ENCODE measurements at places on chromosomes 11 and 22.

- peak; percentile 6 for DNase-seq
Measured at GRCh38 chr11:94968334-94968958, 4.9 kb downstream of the CWC15 start.

DNA sequence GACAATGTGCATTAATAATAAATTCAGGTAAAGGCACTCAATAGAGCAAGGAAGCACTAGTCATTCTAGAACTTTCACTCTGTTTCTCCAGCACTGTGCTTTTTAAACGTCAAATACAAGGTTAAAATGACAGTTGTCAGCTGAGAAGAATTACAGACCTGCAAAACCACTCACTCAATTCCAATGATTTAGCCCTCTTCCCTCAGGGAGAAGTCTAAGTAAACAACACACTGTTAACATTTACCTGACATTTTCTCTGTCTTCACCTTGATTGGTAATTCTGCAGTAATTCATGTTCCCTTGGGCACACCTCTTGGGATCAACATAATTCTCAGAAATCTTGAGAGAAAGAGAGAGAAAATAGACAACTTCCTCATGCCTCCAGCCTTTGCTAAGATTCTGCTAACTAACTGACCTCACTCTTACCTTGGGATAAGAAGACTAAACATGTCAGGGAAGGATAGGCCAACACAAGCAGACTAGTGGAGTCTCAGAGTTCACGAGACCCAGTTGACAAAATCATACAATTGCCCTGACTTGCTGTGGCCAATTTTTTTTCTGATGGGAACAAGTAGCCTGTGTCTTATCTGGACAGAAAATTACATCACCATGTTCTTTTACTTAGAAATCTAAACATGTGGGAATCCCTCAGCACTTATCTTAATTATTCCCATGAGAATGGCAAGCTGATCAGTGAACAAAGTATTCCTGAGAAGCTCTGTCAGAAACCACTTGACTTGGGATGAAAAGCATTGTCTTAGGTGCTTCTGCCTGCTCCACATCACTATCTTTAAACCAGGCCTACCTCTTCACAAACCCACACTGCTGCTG lies 516.8 kb upstream of the FAT3 start:
- no peak for DNase-seq

GRCh38 chr11:128458321-128458720 lies 129.0 kb downstream of the ETS1 start:
- DNase-seq, result no peak

- DNase-seq, result peak; percentile 79
Measured at GRCh38 chr22:32796865-32797573, 4.5 kb upstream of the TIMP3 start.

- no peak for DNase-seq
Measured at GRCh38 chr11:6613496-6613895, 1.5 kb upstream of the TAF10 start.

GRCh38 chr11:59197991-59198390 lies 14.7 kb downstream of the MPEG1 start:
- DNase-seq, result no peak

DNA sequence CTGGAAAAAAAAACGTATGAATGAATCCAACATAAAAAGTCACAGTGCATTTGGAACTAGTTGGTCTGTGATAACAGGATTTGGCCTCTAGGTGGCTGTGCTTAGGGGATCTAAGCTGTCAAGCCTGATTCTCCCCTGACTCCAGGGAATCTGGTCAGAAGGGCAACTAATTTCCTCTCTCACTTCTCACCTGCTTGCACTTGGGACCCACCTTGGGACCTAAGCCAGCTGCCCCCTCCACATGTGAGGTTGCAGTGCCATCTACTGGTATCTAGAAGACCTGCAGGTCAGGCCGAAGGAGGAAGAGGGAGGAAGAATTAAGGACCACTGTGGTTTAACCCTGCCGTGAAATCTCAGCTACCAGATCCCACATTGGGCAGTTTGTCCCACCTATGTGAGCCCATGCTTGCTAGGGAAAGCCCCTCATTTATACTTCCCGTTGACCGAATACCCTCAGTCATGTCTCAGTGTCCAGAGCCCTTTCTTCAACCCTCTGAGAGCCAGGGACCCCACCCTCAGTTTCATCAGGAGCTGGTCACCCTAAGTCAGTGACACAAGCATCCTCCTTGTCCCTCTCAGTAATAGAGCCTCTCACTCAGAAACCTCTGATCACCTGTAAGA lies 33.2 kb upstream of the CAVIN3 start:
- peak; percentile 86 for DNase-seq

DNA sequence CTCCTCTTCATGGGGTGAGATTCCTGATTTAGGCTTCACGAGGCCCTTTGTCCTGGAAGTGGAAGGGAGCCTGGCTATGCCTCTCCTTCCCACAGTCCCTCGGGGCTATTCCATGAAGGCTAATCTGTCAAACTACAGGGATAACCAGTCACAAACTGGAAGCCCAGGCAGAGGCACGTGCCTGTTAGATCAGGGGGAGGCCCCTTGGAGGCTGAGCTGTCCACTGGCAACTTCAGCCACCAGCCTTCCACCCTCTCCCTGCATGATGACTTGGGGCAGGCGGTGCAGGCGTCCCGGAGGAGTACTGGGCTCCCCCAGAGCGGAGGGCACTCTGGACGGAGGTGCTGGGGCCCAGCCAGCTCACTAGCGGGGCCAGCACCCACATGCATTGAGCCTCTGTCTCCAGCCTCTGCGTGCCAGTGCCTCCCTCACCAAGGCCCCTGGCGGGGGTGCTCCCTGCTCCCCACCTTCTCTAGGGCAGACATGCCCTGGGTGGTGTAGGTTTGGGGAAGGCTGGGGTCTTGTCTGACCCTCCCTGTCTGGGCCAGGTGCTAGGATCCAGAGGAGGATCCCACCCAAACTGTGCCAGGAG lies 42.9 kb downstream of the WNT11 start:
- DNase-seq, result no peak

GRCh38 chr11:573146-573759 lies 3.0 kb upstream of the PHRF1 start:
- DNase-seq, result no peak

DNA sequence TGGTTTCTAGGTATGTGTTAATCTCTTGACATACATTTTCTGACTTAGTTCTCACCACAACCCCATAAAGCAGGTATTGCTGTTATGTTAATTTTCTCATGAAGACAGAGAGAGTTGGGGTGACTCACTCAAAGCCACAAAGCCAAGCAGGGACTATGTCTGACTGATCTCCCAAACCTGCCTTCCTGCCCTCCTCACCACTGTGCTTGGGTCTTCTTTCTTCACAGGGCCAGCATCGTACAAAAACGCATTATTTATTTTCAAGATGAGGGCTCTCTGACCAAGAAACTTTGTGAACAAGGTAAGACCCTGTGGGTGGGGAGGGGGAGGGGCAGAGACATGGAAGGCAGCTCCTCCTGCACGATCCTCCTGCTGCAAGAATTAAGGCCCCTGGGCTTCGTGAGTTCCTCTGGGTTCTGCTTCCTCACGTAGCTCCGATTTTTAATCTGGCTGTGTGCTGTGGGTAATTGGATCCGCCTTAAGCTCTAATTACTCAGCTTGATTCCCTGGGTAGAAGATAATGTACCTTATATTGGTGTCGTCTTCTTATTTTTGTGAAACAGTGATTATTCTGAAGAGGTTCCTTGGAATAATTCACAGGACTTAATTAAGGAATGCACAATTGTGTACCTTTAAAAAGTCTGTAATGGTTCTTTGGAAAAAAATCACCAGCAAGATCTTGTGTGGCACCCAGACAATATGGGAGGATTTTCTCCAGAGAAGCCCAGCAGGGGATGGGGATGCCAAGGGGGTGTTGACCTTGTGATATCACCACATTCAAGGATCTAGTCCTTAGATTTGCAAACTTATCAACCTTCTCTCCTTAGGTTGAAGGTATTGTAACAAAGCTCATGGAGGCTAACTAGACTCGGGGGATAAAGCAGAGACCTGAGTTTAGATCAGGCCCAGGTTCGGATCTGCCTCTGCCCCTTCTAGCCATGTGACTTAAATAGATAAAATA lies 112.9 kb downstream of the SPON1 start:
- no peak for DNase-seq

DNA sequence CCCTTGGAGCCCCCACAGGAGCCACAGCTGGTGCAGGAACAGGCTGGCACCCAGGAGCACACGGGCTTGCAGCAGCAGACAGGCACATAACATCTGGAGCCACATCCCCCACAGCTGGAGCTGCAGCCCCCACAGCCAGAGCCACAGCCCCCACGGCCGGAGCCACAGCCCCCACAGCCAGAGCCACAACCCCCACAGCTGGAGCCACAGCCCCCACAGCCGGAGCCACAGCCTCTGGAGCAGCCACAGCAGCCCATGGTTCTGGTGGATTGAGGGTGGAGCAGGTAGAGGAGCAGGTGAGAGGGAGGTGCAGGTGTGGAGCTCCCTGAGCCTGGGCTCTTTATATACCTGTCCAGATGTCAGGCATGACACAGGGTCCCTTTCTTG lies at the start of gene KRTAP5-2:
Gene KRTAP5-2 (minus strand): TSS at position 301 of the 387 bp plus-strand sequence. CDS start 44 bp downstream, at position 257.
- no peak for DNase-seq

DNA sequence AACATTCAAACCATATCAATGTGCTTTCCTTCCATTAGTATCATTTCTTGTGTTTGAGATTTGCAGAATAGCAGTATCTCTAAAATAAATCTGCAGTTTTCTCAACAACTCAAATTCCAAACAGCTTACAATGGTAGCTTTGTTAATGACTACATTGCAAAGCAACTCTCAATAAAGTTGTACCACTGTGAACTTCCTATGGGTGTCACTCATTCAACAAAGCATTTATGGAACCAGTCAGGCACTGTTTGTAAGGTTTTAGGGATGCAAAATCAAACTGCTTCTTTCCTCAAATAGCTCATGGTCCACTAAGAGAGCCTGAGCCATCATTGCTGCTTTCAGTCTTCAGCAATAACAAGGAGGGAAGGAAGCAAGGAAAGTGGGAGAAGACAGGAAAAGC lies 91.0 kb downstream of the CCDC83 start:
- DNase-seq, result no peak

GRCh38 chr22:19105867-19106802 lies 16.1 kb downstream of the DGCR2 start:
- DNase-seq, result peak; percentile 72

GRCh38 chr22:38444783-38445182 lies 10.2 kb downstream of the KCNJ4 start:
- DNase-seq, result no peak

GRCh38 chr11:128354476-128354875 lies 232.9 kb downstream of the ETS1 start:
- no peak for DNase-seq

DNA sequence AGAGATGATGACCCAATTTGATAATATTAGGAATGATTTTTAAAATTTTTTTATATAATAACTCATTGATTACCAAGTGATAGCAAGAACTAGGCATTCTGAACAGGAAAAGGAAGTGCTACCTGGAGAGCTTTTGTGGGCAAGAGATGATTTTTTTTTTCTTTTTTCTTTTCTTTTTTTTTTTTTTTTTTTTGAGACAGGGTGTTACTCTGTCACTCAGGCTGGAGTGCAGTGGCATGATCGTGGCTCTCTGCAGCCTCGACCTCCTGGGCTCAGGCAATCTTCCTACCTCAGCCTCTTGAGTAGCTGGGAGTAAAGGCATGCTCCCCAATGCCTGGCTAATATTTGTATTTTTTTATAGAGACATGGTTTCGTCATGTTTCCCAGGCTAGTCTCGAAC lies 40.4 kb downstream of the TNRC6B start:
- DNase-seq, result no peak

GRCh38 chr11:119299416-119299815 lies 17.5 kb downstream of the MCAM start:
- no peak for DNase-seq

- no peak for DNase-seq
Measured at GRCh38 chr11:63944987-63945386, 6.2 kb downstream of the NAA40 start.

- DNase-seq, result no peak
Measured at GRCh38 chr22:45033136-45033535, 23.3 kb upstream of the PHF21B start.

DNA sequence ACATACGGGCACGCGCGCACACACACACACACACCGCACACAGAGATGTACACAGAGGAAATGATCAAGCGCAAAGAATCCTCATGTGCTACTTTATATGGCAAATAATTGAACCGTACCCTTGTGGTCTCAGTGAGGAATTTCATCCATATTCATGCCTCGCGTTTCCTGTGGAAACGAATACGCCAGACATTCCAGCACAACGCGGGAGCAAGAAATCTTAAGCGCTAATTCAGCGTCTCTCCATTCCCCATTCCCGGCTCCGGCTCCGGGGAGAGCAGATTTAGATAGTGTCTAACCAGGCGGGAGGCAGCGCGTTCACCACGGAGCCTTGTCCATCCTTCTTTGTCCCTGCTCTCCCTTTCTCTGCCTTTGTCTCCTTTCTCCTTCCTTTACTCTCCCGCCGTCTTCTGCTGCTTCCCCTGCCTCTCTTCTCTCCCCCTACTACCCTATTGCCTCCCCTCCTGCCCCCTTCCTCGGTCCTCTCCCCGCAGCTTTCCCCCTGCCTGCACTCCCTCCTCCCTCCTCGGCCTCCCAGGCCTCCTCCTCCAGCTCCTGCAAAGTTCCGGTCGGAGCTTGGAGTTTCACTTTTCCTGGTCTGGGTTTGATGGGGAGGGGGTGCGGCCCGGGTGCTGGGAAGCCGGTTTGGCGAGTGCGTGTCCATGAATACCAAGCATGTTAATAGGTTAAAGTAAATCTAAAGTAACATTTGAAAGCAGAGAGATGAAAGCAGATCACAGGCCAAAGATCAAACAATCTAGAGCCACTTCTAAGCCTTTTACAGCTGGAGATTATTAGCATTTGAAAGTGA lies 579.3 kb downstream of the BUD13 start:
- DNase-seq, result peak; percentile 85

GRCh38 chr11:70759846-70760245 lies 361.5 kb downstream of the CTTN start:
- no peak for DNase-seq

DNA sequence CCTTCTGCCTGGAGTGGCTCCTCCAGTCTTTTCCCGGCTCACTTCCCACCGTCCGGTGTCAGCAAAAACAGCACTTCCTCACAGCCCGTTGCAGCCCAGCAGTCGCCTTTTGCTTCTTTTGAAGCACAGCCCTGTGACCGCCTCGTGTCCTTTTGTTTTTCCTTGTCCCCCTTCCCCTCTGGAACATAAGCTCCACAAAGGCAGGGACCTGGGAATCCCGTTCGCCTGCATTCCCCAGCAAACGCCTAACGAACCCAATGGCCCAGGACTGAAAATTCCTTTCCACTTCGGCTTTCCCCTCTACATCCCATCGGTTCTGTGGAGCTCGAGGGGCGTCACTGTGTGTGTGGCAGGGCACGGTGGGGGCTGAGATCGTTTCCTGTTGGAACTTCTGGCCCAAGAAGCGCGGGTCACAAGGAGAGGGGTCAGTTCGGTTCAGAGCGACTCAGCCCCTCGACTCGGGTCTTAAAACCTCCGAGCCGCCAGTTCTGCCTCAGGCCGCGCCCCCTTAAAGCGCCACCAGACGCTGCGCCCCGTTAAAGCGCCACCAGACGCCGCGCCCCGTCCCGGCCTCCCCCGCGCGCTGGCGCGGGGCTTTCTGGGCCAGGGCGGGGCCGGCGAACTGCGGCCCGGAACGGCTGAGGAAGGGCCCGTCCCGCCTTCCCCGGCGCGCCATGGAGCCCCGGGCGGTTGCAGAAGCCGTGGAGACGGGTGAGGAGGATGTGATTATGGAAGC lies 841 bp downstream of the RIC8A start:
- DNase-seq, result peak; percentile 96

- DNase-seq, result peak; percentile 66
Measured at GRCh38 chr11:65185171-65185570, 3.4 kb downstream of the CAPN1 start.

- DNase-seq, result no peak
Measured at GRCh38 chr11:29676993-29677392, 339.8 kb downstream of the KCNA4 start.

- DNase-seq, result no peak
Measured at GRCh38 chr22:41028841-41029240, 63.6 kb upstream of the EP300 start.

- DNase-seq, result no peak
Measured at GRCh38 chr11:67352546-67353316, 615 bp downstream of the POLD4 start.

Measured in H7 (cell line).